ENCODE measurements at places on chromosomes 1 and 21. TPM values are rescaled to one million over a fixed set of nuclear protein-coding genes. Genes with fewer than 3 reads are reported as not detected.

- DNase-seq: no peak
These were observed 35.9 kb downstream of the HMGB4 start for GRCh38 chr1:33899746-33900145.

DNA sequence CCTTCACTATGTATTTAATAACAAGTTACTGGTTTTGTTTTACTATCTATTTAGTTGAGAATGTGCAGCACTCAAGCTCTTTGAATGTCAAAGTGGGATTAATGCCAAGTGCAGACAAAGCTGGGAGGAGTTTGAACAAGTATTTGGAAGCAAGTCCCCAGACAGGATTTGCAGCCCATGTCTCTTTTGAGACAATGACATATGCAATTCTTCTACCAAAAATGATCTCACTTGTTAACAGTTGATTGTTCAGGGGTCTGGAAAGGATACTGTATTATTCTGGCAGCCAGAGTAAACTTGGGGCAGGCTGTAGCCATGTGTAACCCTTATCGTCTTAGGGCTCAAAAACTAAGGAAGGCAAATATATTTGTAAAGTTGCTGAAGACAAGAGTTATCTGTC, 15.8 kb downstream of the COLGALT2 start:
- DNase-seq: no peak

GRCh38 chr1:10101929-10102328, 69.2 kb downstream of the UBE4B start:
- no peak for DNase-seq

Gene LRRC53
- total RNA-seq: not detected

- peak; percentile 95 for DNase-seq
These were observed at the start of gene ALG14 for GRCh38 chr1:95072532-95073419. Gene ALG14, minus strand, starts transcription at chr1:95072951. Its CDS starts 53 bp downstream, at chr1:95072898.

DNA sequence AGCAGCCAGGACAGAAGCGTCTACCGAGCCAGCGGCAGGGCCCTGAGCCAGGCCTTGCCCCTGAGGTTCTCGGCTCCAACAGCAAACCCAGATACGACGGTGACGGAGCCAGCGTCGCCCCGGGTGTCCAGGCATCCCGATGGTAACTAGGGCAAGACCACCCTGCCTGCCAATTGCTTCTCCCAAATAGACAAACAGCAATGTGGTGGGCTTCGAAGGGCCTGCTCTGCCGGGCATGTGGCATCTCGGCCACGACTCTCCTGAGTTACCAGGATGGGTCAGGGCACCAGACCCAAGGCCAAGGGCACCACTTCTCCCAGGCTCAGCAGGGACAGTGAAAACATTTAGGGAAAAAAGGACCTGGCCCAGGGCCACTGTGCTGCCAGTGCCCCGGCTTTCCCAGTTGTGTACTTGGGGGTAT, 3.2 kb upstream of the ACTRT2 start:
- no peak for DNase-seq

DNA sequence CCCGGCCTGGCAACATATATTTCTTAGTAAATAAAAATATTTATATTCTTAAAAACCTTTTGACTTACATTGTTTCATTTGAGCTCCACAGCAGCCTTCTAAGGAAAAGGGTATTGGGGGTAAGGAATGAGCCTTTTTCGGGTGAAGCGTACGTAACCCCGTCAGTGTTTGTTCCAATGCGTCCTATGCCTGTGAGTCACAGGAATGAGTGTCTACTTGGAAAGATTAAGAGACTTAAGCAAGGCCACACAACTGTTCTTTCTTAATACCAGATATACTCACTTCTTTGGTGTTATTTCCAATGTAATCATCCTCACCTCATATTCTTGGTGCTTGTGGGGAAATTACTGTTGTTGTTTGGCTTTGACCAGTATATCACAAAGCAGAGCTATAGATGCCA, 22.7 kb downstream of the WDTC1 start:
- DNase-seq: no peak

DNA sequence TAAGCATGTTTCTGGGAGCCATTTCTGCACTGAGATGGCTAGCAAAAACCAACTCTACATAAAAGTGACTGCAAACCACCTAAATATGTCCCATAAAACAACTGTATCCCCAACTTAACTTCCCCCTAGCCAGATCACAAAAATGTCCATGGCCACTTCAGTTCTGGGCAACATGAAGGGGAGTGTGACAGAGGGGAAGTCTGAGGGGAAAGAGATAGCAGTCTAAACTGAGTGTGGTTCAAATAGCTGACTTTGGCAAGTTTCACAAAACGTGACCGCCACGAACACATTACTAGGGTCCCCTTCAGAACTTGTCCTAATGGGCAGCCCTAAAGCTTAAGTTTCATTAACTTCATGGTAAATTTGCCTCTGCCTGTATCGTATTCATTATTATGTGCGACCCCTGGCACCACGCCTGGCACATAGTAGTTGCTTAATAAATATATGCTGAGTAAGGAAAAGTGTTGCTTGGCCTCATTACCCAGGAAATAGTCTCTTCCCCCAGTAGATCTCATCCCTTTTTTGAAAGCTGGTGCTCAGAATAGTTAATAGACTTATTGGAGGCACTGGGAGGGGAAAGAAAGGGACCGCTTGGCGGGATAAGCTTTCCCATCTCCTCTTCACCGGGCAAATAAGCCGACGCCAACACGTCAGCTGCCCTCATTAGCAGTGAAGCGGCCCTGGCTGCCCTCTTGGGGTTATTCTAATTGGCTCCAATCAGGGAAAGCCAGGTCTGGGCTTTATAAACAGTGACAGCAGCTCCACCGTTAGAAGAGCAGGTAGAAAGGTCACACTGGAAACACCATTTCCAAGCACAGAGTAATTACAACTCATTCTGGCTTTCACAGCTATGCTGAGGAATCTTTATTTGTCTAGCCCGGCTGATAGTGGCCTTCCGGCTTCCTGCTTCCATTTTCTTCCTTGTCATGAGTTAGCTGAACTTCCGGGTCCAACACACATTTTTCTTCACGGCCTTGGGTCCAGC, 122.1 kb downstream of the LRIG2 start:
- DNase-seq: no peak

Gene WDR77
- total RNA-seq: 30.3 TPM

Gene KIAA1614
- 0.12 TPM for total RNA-seq

DNA sequence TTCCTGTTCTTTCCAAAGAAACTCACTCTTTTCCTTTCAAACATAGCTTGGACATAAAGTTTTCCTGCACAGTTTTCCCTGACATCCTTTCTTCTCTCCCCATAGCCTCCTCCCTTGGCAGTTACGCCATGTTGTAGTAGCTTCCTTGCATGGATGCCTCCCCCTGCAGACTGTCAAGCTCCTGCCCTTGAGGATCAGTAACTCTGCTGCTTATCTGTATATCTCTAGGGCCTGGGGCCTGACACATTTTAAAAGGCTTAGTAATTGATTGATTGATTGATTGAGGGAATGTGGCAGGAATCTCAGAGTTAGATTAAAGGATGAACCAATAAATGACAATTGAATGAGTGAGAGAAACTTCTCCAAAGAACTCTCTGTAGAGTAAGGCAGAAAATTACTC, 143.7 kb downstream of the NEK7 start:
- no peak for DNase-seq

Gene OR2L8
- total RNA-seq: 0.73 TPM

- DNase-seq: no peak
These were observed 17.3 kb downstream of the SPSB1 start for GRCh38 chr1:9309991-9310390.

DNA sequence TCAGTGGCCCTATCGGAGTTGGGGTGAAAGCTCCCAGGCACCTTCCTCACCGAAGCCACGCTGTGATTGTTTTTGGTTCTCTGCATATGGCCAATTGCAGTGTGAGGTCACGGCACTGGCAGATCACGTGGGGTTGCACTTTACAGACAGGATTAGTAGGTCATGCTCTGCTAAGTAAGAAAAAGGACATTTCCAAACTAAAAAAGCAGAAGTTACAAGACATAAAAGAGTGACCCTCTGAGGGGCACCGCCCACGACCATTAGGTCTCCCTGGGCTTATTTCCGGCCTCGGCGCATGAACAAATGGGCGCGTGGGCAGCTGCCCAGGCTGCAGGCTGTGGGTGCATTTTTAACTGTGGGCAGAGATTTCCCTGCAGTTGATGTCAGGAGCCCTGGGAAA, 2.0 kb downstream of the CAPN9 start:
- DNase-seq: no peak

DNA sequence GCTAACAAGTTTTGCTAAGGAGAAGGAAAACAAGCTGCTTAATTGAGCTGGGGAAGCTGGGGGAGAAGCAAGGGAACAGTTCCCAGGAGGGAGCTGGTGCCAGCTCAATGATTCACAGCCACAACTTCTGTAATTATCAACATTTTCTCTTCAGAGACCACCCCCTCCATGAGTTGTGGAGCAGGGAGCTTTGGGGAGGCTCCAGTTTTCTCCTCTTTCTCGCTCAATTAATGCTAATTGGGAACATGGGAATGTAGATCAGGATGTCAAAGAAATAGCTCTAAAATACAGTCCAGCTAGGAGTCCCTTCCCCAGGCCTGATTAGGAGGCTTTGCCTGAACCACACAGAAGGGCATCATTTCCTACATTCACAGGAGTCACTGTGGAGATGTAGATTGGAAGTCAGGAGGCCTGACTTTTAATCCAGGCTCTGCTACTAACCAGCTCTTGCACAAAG, 12.1 kb upstream of the MNDA start:
- no peak for DNase-seq

DNA sequence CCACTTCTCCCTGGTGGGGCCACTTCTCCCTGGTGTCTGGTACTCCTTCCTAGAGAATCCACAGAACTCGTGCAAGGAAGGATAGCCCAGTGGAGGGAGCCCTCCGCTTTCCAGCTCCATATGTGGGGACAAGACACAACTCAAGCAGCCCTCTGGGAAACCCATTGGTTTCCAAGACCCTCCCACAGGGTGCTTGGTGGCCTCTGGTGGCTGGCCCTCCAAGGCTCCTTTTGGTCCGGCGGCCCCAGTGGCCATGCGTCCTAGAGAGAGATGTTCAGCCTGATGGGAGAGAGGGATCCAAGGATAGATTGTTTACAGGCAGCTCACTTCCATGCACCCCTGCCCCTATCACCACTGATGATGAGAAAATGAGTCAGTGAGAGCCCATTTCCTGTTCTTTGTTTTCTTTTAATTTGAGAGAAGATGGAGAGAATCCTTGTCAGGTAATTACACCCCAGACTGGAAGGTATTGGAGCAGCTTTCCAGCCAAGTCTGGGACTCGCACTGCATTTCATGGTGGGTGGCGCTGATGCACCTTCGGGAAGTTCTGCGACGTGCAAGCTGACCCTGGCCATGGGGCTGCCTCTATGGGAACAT, 486.2 kb upstream of the VAMP3 start:
- DNase-seq: no peak

Gene RHD
- not detected for total RNA-seq

- DNase-seq: peak; percentile 75
These were observed 524 bp downstream of the TP53BP2 start for GRCh38 chr1:223845037-223845809.

- DNase-seq: peak; percentile 39
These were observed 43.7 kb downstream of the MRPL39 start for GRCh38 chr21:25563361-25564116.

DNA sequence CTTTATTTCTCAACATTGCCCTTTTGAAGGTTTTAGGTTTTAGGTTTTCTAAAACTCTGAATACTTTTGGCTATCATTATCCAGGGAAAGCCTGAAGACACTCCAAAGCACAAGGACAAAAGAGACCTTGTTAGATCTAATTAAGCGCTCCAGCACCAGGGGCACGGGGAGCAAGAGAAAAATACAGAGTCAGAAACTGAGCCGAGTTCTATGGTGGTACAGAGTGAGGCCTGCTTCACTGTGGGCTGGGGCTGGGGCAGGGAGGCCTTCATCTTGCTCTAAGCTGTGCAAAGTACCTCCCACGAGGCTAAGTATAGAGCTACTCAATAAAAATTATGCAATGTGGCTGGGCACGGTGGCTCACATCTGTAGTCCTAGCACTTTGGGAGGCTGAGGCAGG, 19.7 kb upstream of the RAB4A start:
- no peak for DNase-seq

Gene PRUNE1
- 35.0 TPM for total RNA-seq

DNA sequence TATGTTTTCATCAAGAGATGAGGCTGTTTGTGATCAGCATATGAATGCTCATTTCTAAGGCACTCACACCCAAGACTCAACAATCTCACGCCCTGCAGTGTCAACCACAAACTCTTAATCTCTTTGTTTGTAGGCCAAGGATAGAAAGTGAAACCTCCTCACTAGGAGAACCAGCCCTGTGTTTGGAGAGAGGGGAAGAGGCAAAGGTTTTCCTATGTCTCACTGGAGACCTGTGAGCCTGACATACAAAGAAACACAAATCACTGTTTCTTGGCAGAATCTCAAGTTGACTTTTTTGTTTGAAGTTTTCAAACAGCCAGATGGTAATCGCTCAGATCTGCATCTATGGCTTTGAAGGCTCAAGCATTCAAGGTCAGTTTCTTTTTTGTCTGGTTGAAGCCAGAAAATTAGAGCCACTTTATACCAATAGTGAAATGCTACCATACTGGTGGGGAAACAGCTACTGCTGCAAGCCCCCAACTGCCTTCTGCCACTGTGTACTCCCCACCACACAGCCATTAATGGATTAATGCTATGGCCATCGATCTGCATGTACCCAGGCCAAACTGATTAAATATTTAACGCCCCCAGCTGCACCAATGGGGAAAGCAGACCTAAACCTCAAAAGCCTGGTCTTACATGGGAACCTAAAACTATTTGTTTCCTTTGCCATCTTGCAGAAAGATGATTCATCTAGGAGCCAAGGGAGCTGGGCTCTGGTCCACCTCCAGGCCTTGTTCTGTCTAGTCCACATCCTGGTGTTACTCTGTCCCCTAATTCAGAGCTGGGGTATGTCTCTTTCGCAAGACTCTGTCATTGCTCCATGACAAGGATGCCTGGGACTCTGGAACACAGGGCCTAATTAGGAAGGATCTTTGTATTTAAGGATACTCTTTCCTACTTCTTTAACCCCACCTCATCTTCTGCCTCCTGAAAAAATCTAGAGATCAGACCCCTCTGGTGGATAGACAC, 16.3 kb downstream of the PDZK1 start:
- DNase-seq: peak; percentile 53

- DNase-seq: no peak
These were observed 18.2 kb downstream of the CTH start for GRCh38 chr1:70429219-70429618.

Gene IL24
- not detected for total RNA-seq

Gene KLF17
- not detected for total RNA-seq

All from CD4-positive, alpha-beta memory T cell (primary cell).